Stimulated activated CD4-positive, alpha-beta T cell treated with anti-CD3 and anti-CD28 coated beads, Interleukin-12 subunit alpha, Interleukin-12 subunit beta, amount 100 ng/mL, for 4 hours (primary cell): ENCODE measurements at places on chromosomes 6 and 20.

DNA sequence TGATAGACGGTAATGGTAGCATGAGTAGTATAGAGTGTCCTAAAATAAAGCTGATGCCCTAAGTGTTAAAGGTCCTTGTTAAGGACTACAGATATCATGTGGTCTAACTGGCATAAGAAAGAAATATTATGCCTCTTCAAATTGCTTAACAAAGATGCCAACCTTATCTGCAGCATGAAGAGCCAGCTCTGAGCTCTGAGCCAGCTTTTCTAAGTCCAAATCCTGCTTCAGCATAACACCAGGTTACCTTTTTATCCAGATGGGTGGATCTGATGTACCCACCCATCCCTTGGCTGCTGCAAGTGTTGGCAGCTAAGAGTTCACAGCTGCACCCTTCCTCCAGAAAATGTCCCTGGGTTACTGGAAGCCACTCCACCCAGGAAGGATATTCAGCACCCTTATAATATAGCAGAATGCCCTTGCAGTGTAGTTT is 83.8 kb downstream of the TENT5A start:
- DNase-seq, result no peak

GRCh38 chr6:129667034-129667433 is 42.9 kb downstream of the ARHGAP18 start:
- no peak for DNase-seq

DNA sequence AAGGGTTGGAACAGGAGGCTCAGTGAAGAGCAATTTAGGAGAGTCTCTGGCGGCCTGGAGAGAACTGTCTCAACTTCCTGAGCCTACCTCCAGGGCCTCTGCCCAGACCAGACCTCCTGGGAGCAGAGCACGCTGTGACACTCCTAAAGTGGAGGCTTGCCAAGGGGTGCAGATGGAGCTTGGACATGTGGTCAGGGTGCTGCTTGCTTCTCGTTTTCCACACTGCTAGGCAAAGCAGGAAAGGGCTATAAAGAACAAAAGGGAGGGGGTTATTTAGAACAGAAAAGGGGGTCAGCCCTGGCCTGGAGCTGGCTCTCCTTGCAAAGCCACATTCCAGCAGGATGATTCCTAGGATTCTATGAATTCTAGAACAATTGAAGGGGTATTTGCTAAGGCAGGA is 145.7 kb upstream of the GGTLC1 start:
- no peak for DNase-seq

DNA sequence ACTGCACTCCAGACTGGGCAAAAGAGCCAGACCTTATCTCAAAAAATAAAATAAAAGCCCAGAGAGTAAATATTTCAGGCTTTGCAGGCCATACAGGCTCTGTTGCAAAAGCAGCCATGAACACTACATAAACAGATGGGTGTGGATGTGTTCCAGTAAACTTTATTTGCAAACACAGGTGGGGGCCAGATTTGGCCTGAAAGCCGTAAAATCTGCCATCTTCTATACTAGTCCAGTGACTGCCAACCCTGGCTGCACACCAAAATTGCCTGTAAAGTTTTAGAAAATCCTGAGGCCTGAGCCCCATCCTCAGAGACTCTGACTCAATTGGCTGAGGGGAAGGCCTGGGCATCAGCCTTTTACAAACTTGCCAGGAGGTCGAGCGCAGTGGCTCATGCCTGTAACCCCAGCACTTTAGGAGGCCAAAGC is 103.6 kb downstream of the ZMYND8 start:
- DNase-seq, result no peak

DNA sequence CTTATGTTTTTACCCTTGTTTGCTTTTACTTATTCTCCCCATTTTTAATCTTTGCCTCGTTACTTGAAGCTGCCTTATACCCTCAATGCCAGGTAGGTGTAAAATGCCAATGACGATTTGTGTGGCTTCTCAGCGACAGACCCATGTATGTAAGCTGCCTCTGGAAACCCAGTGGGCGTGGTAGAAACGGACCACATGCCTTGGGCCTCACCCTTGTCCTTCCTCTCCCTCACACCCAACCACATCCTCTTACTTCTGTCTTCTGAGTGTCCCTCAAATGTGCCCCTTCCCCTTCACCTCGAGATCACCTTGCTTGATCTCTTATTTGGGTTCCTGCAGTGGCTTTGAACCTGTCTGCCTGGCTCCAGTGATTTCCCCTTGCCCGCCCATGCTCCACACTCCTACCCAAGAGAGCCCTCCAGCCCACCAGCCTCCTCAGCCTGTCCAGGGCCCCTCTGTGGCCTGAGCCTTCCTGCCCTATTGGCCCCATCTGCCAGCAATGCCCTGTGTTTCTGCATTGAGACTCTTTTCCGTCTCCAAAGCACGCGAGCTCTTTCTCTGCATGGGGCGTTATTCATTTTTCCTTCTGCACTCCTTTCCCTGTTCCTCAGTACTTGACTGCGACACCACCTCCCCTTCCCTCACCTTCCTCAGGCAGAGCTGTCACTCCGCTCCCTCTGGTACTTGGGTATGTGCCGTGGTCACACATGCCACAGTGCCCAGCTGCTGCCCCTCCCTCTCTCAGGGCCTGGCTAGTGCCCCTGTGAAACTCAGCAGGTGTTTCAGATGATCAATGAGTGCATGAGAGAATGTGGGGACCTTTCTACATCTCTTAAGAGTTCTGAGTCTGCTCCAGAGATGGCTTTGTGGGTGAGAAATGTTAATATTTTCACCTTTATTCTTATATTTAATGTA is 115.4 kb downstream of the SLX4IP start:
- no peak for DNase-seq

GRCh38 chr6:155782320-155782731 is 326.7 kb upstream of the NOX3 start:
- no peak for DNase-seq

- no peak for DNase-seq
Observed at GRCh38 chr6:118780668-118781067, 113.3 kb upstream of the ASF1A start.

DNA sequence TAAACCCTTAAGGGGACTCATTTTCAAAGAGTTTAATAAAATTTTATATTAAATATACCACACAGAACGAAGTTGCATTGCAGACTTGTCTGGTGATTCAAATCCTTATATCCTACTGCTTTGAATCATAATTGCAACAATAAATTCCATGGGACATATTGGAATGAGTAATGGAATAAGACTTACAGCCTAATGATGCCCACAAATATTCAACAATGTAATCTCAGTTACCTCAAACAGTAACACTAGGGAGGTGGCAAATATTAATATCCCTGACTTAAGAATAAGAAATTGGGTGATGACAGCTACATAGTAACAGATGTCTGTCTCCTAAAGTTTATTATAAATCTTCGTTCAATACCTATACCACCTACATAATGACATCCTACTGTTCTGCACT is 52.6 kb downstream of the BMP5 start:
- no peak for DNase-seq

- no peak for DNase-seq
Observed at GRCh38 chr6:12246900-12247299, 43.3 kb upstream of the EDN1 start.

DNA sequence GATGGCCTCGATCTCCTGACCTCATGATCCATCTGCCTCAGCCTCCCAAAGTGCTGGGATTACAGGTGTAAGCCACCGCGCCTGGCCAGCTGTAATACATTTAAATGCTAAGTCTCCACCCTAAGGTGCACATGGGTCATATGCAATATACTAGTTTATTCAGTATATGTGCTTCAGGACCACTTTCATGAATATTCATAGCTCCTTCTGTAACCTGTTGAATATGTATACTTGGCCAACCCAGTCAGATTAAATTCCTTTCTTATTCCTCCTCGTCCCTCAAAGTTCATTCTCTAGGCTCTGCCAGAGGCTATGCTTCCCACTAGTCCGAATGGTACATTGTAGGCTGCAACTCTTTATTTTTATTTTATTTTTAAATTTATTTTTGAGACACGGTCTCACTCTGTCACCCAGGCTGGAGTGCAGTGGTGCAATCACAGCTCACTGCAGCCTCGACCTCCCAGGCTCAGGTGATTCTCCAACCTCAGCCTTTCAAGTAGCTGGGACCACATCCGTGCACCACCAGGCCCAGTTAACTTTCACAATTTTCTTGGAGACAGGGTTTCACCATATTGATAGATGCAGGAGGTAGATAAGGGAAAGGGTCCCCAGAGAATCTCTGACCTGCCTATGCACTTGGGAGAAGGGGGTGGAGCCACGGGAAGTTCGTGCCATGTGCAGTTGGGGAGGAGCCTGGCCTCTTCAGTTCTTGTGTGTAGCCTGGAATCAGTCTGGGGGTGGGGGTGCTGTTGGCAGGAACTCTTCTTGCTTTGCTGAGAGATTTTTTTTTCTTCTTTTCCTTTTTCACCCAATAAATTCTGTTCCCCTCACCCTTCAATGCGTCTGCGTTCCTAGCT is 41.3 kb upstream of the DDR1 start:
- DNase-seq, result no peak

DNA sequence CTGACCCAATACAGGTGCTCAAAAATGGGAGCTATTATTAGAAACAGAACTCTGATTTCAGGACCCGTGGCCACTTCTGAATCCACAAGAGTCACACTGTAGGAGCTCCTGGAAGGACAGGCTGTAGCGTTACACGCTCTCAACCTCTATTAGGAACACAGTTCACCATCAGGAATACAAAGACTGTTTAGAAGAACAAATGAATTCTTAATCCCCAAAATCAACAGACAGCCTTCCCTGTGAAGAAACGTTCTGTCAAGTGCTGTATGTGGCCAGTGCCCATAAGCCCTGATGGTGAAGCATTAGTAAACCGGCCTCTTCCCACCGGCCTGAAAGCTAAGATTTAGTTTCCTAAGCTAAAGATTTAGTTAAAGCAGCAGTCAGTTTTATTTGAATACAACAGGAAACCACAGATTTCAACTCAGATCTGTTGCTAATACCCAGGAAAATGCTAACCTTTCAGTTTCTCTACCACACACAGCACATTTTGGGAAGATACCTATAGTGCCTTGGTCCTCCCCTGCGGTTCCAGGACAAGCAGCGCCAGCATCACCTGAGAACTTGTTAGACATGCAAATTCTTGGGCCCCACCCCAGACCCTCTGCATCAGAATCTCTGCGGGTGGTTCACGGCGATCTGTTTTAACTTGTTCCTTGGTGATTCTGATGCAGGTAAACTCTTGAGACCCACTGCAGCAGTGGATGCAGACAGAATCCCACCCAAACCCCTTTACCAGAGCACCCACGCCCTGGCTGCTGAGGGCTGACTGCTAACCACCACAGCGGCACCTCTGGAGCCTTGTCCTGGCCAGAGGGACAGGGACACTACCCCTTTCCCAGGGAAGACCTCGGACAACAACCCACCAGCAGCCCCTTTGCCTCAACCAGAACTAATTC is 33.4 kb downstream of the MTRES1 start:
- no peak for DNase-seq

- DNase-seq, result no peak
Observed at GRCh38 chr20:50392138-50392866, 117.9 kb upstream of the PTPN1 start.

DNA sequence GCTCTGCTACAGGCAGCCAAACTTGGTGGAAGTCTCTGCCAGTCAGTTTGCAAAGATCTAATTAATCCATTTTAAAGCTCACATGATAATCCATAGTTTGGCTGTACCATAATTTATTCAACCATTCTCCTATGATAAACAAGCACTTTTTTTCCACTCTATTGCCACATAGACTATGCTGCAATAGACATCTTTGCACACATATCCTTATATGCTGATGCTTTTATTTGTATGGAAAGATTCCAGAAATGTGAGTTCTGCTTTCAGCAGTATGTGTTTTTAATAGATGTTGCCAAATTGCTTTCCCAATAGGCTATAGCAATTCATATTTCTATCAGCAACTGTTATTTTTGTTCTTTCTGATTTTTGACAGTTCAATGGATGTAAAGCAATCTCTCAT is 628.0 kb downstream of the KIF16B start:
- DNase-seq, result no peak

- DNase-seq, result no peak
Observed at GRCh38 chr6:75376347-75377024, 91.9 kb upstream of the TMEM30A start.

DNA sequence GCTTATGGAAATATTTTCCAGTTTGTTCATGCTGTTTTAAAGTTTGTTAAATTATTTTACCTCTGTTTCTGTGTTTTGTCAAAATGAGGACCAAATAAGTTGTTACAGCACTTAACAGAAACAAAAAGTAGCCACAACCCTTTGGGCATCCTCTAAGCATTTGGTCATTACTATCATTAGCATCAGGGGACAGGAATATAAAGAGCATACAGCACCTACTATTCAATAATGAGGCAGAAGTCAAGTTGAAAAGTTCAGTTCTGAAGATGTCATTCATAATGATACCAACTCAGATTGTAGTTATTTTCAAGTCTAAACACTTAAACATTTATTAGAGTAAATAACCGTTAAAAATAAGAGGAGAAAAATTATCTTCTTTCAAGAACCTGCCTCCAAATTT is 862.3 kb upstream of the FLRT3 start:
- no peak for DNase-seq

DNA sequence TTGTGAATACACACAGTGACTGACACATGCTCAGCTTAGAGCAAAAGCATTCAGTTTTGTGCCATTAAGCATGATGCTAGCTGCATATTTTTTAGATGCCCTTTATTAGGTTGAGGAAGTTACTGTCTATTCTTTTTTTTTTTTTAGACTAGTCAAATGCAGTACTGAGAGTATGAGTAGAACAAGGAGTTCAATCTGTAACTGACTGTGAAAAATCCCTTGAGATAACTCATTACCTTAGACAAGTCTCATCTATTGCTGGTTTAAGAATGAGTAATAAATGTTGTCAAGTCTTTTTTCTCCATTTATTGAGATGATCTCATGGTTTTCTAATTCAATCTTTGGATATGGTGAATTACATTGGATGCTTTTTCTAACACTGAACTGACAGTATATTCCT is 23.2 kb downstream of the AHI1 start:
- DNase-seq, result no peak

DNA sequence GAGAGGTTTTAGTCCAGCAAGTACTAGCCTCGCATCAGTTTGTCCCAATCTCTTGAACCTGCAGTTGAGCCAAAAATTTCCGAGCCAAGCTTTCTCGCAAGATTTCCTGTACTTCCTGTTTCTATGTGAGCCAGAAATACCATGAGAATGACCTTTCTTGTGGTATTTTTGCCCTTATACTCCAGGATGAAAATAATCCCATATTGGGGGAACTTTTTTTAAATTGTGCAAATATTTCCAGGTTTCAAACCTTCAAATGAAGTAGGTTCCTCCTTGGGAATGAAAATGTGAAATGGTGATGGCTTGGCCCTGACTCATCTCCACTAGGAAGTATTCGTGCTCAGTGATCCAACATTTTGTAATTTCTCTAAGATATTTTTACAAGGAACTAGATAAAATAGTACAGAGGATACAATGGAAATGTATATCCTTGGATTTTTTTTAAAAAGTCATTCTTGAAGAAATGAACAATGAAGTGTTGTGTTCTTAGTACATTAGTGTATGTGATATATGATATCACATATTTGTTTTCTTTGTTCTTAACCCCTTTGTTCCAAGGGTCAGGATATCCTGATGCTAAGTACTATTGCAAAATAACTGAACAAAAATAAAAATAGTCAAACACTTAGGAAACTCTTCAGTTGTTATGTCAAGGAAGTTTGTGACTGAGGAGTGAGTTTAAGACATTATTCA is 184.0 kb downstream of the PDE7B start:
- no peak for DNase-seq
